ENCODE measurements at places on chromosomes 1 and 21.

GRCh38 chr1:111097356-111098099, 42.4 kb downstream of the DRAM2 start:
- no peak for DNase-seq

DNA sequence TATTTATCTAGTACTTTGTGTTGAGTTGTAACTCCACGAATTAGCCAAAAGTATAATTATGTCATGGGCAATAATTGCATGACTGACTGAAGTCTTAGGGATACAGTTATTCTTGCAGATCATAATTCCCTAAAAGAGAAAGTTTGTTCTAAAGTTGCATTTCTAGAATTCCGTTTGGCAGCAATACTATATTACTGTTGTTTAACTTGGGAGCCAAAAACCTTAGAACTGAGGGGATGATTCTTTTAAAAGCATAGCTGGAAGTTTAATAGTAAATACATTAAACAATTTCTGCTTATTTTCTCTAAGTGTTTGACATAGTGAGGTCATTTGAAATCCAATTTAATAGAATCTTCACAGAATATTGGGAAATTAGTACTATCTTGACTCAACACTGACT, 356.4 kb upstream of the ADAMTS5 start:
- DNase-seq = no peak

DNA sequence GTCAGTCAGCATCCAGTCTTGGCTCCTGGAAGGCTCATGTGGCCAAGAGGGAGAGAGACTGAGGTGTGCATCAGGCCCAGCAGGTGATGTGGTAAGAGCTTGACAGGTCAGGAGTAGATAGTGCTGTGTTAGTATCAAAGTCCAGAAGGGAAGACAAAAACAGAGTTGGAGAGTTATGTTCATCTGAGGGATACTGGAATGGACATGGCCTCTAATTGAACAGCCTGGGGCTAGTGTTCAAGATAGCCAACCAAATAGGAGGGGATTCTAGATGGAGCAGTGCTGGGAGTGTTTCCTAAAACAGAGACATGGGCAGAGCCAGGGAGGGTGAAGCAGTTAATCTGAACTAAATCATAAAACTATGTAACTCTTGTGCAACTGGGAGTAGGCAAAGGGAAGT, 120.7 kb upstream of the MARK1 start:
- no peak for DNase-seq

DNA sequence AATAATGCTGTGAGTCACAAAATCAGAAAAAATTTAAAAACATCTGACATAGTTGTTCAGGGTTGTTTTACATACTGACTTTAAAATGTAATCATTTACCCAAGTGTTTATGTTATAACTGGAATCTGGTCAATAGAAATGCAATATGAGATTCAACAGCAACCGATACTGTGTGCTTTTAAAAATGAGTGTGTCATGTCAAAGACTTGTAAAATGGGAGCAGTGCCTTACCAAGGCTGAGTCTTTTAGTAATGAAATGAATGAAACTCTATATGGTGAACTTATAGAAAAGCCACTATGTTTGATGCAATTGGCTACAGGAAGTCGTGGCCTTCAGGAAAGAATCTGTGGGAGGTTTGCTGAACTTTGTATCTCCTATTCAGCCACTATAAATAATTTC, 570.2 kb downstream of the DPYD start:
- no peak for DNase-seq

DNA sequence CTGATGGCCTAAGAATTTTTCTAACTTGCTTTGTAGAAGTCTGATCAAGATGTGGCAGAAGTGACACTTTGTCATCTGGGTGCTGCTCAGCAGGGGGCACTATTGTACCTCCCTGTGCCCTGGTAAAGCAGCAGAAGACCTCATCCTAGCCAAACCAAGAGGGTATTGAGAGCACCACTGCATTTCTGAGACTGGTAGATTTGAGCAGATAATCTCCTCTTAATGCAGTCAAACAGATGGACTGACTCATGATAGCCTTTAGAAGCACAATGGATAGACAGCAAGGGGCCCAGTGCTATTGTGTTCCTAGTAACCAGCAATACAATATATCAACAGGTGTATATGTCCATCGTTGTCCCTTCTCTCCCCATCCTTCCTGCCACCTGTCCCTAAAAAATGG, 5.7 kb downstream of the TPM3 start:
- DNase-seq = peak; percentile 84

DNA sequence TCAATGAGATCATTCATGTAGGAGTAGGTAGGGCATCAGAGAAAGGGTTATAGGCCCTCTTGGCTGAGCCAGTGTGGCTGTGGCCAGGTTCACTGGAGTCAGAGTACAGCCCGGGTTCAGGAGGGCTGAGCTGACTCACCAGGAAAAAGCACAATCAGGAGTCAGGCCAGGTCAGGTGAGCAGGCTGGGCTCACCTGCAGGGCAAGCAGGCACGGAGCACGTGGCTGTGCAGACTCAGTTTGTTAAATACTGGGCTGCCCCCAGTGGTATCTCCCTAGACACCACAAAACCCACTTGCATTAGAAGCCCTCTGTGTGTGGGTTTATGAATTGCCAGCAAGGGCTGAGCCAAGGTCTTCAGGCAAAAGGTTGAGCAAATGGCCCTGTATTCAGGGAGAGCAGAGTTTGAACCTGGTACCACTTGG, 122.1 kb upstream of the SERBP1 start:
- no peak for DNase-seq

DNA sequence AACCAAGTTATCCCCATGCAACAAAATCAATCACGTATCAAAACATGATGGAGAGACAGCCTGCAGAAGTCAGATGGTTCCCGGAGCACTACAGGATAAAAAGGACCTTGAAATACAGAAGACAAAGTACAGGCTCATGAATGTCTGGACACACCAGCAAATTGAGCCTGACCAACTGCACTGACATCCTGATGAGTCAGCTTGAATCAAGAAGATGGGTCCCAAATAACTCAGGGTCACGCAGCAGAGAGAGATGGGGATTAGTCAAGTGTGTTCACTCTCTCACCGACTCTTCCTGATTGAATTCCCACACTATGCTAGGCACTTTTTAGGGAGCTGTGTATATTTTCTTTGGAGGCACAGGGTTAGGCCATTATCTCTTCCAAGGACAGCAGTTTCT, 71.1 kb upstream of the DIRAS3 start:
- DNase-seq = no peak

DNA sequence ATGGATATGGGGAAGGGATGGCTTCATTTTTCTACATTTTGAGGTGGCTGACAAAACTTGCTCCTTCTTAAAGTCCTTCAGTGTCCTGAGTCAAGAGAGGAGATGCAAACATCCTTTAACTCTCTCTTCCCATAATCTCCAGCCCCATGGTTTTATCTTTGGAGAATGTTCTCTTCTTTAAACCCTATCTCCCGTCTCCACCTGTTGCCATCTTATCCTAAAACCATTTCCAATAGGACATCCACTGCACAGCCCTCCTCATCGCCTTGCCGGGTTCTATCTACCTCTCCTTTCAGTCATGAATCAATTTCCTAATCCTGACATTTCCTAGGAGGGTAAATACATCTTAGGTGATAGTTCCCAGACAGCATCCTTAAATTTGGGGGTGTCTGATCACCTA, 44.2 kb upstream of the KCNE2 start:
- no peak for DNase-seq

- no peak for DNase-seq
Observed at GRCh38 chr1:219806020-219806419, 122.3 kb downstream of the SLC30A10 start.

GRCh38 chr1:44250068-44250781, 37.0 kb downstream of the DMAP1 start:
- no peak for DNase-seq

GRCh38 chr21:36079010-36079649, 9.3 kb downstream of the CBR1 start:
- no peak for DNase-seq

DNA sequence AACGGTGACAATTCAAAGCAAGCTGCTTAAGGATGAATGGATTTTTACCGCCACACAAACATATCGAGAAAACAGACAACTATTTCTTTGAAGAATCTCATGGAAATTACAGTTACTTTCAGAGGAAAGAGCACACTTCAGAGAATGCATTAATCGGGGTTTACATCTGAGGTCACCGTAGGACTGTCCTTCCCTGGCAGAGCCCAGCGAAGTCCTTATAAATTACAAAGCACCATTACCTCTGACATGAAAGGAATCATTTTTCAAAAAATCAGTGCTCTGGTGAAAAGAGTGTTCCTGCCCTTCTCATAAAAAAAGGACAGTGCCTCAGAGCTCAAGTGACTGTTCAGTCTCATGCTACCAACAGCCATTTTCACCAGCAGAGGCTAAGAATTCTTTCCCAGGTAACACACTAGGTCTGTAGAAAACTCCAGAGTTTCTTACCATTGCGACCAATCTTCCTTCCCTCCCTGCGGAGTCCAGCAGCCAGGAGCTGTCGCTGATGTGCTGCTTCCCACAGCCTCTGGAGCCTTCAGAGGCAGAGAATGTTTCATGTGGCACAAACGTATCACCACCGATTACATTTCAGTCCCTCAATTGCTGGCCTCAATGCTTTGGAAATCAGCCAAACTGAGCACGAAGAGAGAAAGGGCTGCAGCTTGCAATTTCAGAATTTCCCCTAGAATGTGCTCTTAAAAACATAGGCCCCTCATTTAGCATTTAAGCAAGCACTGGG, 75.4 kb downstream of the PLD5 start:
- no peak for DNase-seq

GRCh38 chr1:178145605-178146004, 51.7 kb downstream of the RASAL2 start:
- no peak for DNase-seq

GRCh38 chr1:162213281-162213912, 143.9 kb downstream of the NOS1AP start:
- no peak for DNase-seq

GRCh38 chr1:116724765-116725375, 29.4 kb upstream of the CD2 start:
- peak; percentile 85 for DNase-seq

- DNase-seq = no peak
Observed at GRCh38 chr1:204079608-204079999, 6.7 kb downstream of the SOX13 start.

DNA sequence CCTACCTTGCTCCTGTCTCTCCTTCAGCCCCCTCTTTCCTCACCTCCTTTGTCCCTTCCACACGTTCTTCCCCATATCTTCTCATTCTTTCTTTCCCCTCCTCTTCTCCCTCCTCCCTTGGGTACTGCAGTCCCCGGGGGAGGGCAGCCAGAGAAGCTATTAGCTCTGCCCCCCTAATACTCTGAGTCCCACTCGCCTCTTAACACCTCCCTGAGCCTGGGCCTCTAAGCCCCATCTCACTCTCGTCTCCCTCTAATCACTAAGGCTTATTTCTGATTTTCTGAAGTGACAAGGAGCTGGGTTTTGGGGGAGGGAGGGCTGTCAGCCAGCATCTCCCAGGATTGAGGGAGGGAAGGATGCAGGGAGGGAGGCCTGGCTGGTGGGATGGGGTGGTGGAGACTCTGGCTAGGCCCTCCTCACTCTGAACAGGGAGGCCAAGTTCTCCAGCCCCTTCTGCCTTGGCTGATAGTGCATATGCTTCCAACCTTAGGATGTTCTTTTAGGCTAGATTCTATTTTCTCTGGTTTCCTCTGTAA, 25.6 kb upstream of the DMBX1 start:
- no peak for DNase-seq

DNA sequence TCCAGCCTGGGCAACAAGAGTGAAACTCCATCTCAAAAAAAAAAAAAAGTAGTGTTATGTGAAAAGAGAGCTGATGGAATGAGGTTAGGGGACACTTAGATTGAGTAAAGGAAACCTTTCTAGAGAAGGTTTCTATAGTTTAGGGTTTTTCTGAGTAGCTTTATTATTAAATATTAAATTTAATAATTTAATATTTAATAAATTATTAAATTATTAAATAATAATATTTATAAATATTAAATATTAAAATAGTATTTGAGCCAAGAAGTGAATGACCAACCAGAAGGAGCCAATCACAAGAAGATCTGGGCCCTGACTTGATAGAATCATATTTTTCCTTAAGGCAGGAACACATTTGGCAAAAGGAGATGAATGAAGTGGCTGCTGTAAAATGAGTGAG, 50.7 kb downstream of the ALG6 start:
- no peak for DNase-seq

DNA sequence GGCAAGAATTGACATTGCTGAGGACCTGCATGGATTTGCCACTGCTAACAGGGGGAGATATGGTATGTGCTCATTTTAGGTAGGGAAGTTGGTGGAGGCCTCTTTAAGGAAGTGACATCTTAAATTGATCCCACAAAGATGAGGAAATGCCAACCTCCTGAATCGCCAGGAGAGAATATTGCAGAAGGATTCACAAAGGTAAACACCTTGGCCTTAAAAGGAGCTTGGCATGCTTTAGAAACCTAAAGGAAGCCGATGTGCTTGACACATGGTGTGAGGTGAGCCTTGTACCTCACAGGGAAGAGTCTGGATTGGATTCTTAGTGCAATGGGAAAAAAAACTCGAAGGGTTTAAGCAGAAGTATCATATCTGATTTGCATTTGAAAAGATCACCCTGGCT, 470.5 kb upstream of the DAB1 start:
- no peak for DNase-seq

GRCh38 chr1:6495540-6496364, 4.3 kb upstream of the PLEKHG5 start:
- DNase-seq = no peak

DNA sequence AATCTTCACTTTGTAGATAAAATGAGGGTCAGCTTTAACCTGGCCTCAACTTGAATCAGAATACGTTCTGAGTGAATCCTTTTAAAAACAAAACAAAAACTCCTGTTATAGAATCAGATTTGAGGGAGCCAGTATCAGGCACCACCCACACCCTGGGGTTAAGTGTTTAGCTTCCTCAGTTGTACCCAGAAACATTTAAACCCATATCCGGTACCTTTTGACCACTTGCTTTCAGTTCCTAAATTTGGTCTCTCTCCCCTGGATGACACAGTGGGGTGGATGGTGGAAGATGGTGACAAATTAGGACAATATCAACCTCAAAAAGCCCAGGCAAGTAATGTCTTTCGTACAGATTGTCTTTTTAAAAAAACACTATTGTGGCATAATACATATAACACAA, 10.4 kb downstream of the KLHDC7A start:
- no peak for DNase-seq

DNA sequence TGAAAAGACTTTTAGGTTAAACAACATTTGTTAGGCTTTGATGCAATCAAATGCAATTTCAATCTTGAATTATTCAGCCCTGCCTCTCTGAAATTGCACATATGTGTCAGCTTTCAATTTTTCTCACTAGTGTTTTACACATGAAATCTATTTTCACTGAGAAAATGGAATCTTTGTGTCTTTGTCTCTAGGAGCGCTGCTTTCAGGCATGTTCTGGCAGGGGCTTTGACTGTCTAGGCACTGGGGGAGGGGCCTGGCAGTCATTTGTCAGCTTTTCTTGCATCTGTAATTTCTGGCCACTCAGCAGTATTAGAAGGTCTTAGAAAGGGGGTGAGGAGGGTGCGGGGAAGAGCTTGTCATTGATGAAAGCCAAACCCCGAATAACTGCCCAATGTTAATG, 264.4 kb downstream of the PTPRC start:
- DNase-seq = no peak

GRCh38 chr1:185652348-185652747, 81.8 kb upstream of the HMCN1 start:
- DNase-seq = peak; percentile 35

GRCh38 chr1:34115233-34115632, 49.8 kb downstream of the CSMD2 start:
- DNase-seq = no peak

All from hematopoietic multipotent progenitor cell treated with erythropoietin and hydrocortisone succinate and interleukin-3 and kit ligand, for 8 days (in vitro differentiated cells).